T1000 (cell line): ENCODE measurements at places on chromosomes 2 and 18.

- DNase-seq: no peak
These were observed 108.9 kb upstream of the CDC42EP3 start for GRCh38 chr2:37780387-37780676.

GRCh38 chr2:143877876-143878530 lies 641.9 kb downstream of the ZEB2 start:
- DNase-seq: no peak

DNA sequence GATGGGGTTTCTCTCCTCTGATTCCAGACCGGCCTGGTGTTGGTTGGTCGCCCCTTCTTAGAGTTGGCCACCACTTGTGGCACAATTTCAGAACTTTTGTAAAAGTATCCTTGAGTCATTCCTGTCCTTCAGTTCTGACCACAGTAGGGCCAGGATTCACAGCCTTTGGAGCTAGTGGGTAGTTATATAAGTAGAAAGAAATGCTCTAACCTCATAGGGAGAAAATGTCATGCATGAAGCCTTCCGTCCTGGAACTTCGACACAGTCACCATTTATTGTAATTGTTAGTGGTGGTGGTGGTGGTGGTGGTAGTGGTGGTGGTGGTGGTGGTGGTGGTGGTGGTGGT lies 65.4 kb downstream of the EPAS1 start:
- no peak for DNase-seq

GRCh38 chr2:44715671-44716081 lies 225.8 kb upstream of the SIX3 start:
- peak; percentile 20 for DNase-seq

- no peak for DNase-seq
These were observed 165.2 kb downstream of the TWIST2 start for GRCh38 chr2:239012936-239013677.

DNA sequence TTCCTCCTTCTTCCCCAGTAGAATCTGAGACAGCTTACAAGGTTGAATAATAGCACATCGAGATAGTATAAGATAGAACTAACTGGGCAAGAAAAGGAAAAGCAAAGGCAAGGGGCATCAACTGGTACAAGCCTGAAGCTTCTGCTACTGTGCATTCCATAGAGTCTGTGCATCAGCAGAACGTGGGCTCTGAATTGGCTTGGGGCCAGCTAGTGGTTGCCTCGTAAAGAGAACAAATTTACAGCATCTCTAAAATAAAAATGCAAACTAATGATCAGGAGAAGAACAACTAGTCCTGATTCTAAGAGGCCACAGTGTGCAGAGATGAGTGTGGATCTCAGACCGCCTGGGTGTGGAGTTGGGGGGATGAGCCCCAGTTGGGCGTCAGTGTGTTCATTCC lies 36.6 kb downstream of the UPP2 start:
- no peak for DNase-seq

DNA sequence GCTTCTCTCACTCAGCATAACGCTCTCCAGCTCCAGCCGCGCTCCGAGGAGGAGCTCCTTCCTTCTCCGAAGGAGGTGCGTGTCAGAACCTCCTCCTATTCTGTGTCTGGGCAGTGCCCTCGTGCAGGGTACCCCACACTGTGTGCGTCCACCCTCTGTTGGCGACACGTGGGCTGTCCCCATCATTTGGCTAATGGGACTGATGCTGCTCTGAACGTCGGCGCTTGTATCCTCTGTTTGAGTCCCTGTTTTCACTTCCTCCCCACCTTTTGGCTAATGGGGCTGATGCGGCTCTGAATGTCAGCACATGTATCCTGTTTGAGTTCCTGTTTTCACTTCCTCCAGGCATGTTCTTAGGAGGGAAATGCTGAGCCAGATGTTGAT lies 22.2 kb downstream of the KCNG2 start:
- DNase-seq: no peak

- DNase-seq: no peak
These were observed 300.1 kb upstream of the RND3 start for GRCh38 chr2:150787353-150788093.

DNA sequence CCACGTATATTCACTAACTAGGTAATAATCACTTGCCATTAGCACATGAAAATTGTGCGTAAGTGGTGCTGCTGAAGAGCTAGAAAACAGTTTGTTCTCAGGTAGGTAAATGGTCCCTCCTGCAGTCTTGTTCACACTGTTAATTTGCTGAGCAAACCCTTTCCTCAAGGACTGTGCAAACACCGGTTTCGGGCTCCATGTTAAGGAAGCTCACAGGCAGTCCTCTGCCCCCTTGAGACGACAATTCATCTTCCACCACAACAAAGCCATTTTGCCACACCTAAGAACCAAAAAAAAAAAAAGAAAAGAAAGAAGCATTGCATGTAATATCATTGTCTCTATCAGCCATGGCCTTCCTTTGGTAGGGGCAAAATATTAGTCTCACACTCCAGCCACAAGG lies 193.9 kb downstream of the BCL11A start:
- no peak for DNase-seq

GRCh38 chr2:68469935-68470334 lies 2.5 kb downstream of the APLF start:
- DNase-seq: no peak

GRCh38 chr18:2302628-2303516 lies 268.4 kb downstream of the METTL4 start:
- no peak for DNase-seq
